ENCODE measurements at places on chromosomes 13 and 19. TPM values are rescaled to one million over a fixed set of nuclear protein-coding genes. Genes with fewer than 3 reads are reported as not detected.

The CALR3 gene
- not detected for total RNA-seq

The HSH2D gene
- total RNA-seq, result not detected

The FKRP gene
- 19.0 TPM for total RNA-seq

The PABPC3 gene
- total RNA-seq, result 0.10 TPM

The SLC6A16 gene
- total RNA-seq, result 1.3 TPM

The ZNF578 gene
- total RNA-seq, result not detected

The ZNF441 gene
- not detected for total RNA-seq

The CEACAM8 gene
- not detected for total RNA-seq
